MCF 10A (cell line): ENCODE measurements at places on chromosomes 5 and 9. TPM values are rescaled to one million over a fixed set of nuclear protein-coding genes. Genes with fewer than 3 reads are reported as not detected.

LCN9 gene
- not detected in 2 replicates for total RNA-seq

LCN10 gene
- not detected in 2 replicates for total RNA-seq

ARID3C gene
- total RNA-seq = not detected in 2 replicates

MRNIP gene
- total RNA-seq = 40.3 and 42.8 TPM in 2 replicates

PCDHB4 gene
- total RNA-seq = 0.44 and 1.3 TPM in 2 replicates

RPL12 gene
- 3,086 and 3,252 TPM in 2 replicates for total RNA-seq

ADGRV1 gene
- 0.22 TPM in 1 of 2 replicates, not detected in the other for total RNA-seq

NR5A1 gene
- total RNA-seq = not detected in 2 replicates

PCDHA7 gene
- total RNA-seq = 0.40 and 0.69 TPM in 2 replicates

SHOC1 gene
- 0.09 and 0.15 TPM in 2 replicates for total RNA-seq

STK32A gene
- 3.3 and 11.4 TPM in 2 replicates for total RNA-seq

LECT2 gene
- not detected in 2 replicates for total RNA-seq

SLC34A3 gene
- total RNA-seq = not detected in 2 replicates

NME5 gene
- 1.0 TPM in 1 of 2 replicates, not detected in the other for total RNA-seq

DNA sequence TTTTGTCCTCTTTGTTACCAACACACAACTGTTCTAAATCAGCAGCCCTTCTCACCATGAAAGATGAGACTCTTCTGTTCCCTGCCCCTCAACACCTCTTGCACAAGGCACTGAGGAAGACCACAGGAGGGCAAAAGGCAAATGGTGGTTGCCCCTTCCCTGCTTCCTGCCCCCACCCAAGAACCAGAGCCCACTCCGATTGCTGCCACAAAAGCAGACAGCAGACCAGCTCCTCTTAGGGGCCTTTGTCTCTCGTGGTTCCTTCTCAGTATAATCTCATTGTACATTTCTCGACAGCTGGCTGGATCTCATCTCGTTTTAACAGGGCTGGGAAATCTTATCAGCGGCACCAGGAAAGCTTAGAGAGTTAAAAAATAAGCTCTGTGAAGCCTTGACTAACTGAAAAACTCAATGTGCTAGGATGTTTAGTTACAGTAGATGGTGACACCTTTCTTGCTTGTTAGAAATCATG is 1.1 kb downstream of the MVB12B start:
- no peak for DNase-seq

- no peak for DNase-seq
Observed at GRCh38 chr5:155839251-155840037, 487.5 kb upstream of the SGCD start.

DNA sequence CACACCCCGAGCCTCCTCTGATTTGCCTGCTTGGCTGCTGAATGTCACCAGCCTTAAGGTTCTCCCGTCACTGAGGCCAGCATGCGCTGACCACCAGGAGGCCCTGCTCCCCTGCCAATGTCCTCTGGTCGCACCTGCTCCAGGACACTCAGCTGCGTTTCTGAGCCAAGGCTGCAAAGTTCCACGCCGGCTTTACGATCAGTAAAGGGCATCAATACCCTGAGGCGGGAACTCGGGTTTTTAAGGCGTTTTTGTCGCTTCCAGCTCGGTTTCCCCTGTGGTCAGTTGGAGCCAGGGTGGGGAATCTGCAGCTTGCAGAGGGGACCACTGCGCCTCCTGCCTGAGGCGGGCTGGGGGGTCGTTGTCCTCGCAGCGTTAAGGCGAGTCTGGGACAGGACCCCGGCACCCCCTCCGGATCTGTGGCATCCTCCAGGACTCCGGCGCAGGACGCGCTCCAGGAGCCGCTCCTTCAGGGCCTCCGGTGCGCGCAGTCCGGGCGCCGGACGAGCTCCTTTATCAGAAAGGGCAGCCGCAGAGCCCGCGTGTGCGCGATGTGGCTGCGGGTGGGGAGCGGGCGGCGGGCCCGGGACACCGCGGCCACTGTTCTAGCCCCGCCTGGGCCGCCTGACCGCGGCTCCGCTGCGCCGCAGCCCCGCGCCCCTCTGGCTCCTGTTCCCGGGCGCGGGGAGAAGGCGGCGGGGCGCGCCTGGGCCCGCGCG is 24.1 kb upstream of the FLT4 start:
- no peak for DNase-seq

DNA sequence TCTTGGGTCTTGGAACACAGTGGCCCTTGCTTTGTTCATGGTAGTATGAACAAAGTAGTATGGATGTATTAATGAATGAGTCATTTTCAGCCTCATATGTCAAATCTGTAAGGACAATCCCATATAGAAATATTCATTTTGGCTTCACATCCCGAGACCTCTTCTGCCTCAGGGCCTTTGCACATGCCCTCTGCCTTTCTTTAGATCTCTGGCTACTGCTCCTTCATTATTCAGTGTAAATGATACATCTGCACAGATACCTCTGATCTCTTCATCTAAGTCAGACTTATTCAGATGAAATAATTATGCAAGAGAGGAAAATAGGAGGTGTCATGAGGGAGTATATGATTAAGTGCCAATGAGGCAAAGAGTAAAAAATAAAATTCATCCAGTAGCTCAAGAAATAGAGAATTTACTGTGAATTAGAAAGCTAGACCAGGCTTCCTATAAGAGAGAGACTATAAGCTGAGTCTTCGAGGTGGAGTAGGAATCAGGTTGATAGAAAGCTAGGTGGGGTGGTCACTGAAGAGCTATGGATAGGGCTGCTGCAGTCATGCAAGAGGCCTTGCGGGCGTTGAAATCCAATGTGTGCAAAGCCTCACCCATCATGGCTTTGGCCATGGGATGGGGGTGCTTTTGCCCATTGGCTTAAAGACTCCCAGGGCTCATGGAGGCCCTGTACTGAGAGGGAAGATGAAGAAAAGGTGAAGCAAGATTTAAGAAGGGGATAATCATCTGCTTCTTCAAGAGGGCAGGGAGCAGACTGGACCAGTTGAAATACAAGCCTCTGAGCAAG is 3.7 kb upstream of the TTLL11 start:
- DNase-seq = no peak

DNA sequence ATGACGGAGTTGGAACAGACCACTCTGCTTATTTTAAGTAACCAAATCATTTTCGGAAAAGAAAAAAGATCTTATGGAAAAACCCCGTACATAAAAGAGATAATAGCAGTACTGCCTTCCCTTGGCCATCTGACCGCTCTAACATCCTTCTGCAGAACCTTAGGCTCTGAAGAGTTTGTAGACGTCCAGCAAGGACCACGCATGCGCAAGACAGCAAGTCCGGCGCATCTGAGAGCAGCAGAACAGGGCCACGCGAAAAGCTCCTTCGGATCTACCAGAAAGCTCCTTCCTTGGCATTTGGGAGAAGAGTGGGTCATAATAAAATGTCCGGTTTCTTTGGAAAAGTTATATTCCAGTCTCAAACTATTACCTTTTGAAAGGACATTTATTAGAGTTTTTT is 26.8 kb downstream of the PAX5 start:
- DNase-seq = no peak

- no peak for DNase-seq
Observed at GRCh38 chr5:74552101-74552500, 88.4 kb downstream of the ENC1 start.

DNA sequence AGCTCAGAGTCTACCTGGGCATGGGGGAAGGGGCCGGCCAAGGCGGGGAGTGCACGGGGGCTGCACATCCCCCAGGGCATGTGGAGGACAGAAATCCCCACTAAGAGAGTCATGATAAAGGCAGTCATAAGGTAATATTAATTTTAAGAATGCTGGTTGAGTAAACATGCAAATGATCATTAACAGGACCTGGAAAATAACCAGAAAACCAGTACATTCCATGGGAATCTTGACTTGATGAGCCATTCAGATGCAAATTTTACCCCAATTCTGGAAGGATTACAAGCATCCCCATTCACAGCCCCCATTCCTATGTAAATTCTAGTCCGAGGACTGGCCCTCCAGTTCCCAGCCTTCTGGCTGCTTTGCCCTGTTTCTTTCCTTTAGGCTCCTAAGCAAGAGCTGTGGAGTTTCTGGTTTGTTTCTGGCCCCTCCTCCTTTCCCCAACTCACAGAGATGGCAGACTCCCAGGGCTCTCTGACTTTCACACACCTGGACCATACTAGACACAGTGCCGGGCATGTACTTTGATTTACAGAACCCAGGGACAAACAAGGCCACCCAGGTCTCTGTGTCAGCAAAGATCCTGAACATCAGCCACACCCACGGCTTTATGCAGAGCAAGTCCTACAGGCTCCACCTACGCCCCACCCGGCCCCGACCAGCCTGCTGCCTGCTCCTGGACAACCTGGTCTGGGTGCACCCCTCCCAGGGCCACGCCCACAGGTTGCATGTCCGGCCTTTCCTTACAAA is 62.7 kb downstream of the SEMA4D start:
- DNase-seq = peak; percentile 64

DNA sequence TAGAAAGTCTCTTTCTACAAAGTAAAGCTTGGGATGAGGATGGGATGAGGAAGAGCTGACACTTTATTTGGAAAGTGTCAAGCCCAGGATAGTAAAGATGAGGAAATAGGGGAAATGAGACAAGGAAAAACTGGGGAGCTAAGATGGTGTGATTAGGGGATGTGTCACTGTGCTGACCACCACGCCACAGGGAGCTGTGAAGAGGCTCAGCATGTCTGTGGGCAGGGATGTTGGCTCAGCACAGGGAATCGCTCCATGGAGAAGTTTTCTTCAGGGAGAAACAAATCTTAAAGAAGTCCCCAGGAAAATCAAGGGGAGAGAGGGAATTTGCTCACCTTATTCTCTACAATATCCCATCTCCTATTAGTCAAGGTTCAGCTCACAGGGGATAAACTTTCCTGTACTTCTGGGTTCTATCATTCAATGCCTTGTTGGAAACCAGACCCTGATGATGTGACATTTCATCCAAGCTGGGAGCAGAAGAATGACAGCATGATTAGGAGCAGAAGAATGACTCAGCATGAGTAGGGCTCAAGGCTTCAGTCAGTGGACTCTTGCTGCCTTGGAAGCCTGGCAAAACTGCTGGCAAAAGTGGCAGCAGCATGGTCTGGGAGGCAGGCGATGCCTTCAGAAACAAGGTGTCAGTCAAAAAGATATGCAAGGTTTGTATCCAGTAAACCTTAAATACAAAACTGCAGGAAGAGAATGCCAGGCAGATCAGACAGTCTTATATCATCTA is 4.9 kb downstream of the HSPB3 start:
- DNase-seq = peak; percentile 5

DNA sequence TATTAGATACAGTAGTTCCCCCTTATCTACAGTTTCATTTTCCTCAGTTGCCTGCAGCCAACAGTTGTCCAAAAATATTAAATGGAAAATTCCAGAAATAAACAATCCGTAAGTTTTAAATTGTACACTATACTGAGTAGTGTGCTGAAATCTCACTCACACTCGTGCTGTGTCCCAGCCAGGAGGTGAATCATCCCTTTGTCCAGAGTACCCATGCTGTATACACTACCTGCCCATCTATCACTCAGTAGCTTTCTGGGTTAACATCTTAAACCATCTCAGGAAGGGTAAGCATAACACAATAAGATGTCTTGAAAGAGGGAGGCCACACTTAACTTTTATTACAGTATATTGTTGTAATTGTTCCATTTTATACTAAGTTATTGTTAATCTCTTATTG is 31.7 kb upstream of the DNAH5 start:
- DNase-seq = no peak

GRCh38 chr5:103295871-103296270 is 37.3 kb downstream of the MACIR start:
- no peak for DNase-seq

GRCh38 chr9:2116073-2116472 is 100.9 kb downstream of the SMARCA2 start:
- DNase-seq = peak; percentile 21

DNA sequence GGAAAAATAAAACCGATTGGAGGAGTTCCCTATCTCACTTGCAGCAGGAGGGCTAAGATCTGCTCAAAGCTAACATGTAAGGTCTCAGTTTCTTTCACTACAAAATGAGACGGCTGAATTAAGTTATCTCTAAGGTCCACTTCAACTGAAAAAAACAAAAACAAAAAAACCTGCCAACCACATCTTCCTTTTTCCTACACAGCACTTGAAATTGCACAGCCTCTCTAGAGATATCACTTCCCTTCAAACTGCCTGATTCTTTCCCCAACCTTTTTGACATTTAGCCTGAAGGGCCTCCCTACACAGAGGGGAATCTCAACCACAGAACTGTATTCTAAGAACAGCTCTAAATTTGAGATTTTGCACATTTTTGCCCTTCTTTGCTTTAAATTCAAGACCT is 227.9 kb upstream of the TARS1 start:
- no peak for DNase-seq

GRCh38 chr9:79346350-79347020 is 225.3 kb upstream of the TLE4 start:
- DNase-seq = peak; percentile 29

- peak; percentile 72 for DNase-seq
Observed at GRCh38 chr9:5442400-5443011, 4.8 kb upstream of the PLGRKT start.

GRCh38 chr9:91154686-91155085 is 207.0 kb downstream of the AUH start:
- no peak for DNase-seq

- no peak for DNase-seq
Observed at GRCh38 chr9:119003201-119003611, 366.0 kb downstream of the BRINP1 start.

GRCh38 chr5:140038373-140038957 is 4.6 kb downstream of the NRG2 start:
- no peak for DNase-seq

DNA sequence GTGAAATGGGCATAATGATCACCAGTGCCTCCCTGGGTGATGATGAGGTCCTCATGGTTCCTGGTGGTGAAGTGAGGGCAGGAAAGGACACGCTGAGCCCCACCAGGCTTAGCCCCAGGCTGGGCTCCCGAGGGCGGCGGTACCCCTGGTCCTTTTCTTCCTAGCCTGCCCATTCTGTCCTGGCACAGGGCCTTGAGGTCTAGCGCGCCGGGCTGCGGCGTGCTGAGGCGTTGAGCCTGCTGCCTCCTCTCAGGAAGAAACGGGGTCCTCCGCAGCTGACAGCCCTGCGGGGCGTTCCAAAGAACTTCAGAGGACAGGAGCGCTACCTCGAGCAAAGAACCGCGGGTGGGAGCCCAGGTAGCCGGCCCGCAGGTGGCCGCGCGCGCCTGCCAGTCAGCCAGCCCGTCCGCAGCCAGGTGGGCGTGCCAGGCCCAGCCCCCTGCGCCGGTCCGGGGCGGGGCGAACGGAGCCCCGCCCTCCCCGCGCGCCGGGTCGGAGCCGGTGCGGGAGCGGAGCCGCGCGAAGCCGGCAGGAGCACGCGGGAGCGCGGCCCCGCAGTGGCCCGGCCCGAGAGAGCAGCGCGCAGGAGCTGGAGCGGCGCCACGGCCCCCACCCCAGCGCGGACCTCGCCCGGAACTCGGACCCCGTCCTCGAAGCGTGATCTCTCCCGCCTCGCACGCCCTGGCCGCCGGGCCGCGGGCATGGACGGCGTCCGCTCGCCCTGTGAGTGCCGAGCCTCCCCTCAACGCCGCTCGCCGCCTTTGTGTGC is at the start of gene WNK2:
Gene WNK2, plus strand, starts transcription at position 477 of the 769 bp plus-strand sequence. CDS start 791 bp downstream, outside the sequence.
- DNase-seq = no peak

- no peak for DNase-seq
Observed at GRCh38 chr5:78727786-78728761, 79.5 kb upstream of the LHFPL2 start.

GRCh38 chr9:20441711-20442423 is 180.4 kb downstream of the MLLT3 start:
- DNase-seq = no peak
